ENCODE measurements at places on chromosomes 12 and 14. TPM values are rescaled to one million over a fixed set of nuclear protein-coding genes. Genes with fewer than 3 reads are reported as not detected.
A peak's percentile ranks its signal among the peaks of the same experiment; 100 is the strongest.

- DNase-seq: no peak
These were observed 1098.7 kb downstream of the AACS start for GRCh38 chr12:126163984-126164383.

The DDN gene
- 0.28 TPM for polyA plus RNA-seq

- no peak for DNase-seq
These were observed 3.2 kb downstream of the AACS start for GRCh38 chr12:125068391-125068790.

The BCL2L14 gene
- polyA plus RNA-seq: not detected

GRCh38 chr12:115923851-115924250, 353.6 kb downstream of the MED13L start:
- no peak for DNase-seq

DNA sequence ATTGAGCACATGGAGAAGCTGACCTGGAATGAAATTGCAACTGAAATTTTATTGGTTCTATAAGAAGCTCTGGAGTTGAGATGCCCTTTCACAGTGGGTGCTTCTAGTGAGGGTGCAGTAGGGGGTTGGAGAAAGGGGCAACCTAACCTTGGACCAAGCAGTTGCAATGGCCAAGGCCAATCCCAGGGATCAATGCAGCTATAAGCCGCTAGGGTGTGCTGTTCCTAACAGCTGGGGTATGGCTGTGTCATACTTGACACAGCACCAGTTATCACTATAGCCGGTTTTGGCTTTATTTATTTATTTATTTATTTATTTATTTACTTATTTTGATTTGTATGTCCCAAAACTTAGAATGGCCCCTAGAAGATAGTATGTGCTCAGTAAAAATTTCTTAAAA, 505.9 kb downstream of the FLRT2 start:
- DNase-seq: no peak

DNA sequence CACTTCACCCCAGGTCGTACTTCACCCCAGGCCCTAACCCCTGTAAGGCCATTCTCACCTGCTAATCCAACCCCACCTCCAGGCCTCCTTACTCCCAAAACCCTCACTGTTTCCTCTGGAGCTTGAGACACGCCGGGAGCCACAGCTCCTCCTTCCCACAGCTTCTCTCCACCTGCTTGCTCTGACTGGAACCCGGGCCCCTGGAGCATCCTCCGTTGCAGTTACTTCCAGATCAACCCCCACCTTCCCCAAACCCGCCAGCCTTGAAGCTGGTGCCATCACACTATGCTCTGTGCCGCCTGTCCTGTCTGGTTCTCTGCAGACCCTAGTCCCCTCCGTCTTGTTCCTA, 34.6 kb upstream of the PPP2R5C start:
- no peak for DNase-seq

The HOXC10 gene
- 15.4 TPM for polyA plus RNA-seq

GRCh38 chr12:114747012-114747858, 63.3 kb upstream of the TBX3 start:
- peak; percentile 45 for DNase-seq

The CCDC196 gene
- polyA plus RNA-seq: not detected

The KRT8 gene
- polyA plus RNA-seq: 16.7 TPM

Measured in ovary (tissue), 10 donors.